ENCODE measurements at places on chromosomes 7 and 10.

DNA sequence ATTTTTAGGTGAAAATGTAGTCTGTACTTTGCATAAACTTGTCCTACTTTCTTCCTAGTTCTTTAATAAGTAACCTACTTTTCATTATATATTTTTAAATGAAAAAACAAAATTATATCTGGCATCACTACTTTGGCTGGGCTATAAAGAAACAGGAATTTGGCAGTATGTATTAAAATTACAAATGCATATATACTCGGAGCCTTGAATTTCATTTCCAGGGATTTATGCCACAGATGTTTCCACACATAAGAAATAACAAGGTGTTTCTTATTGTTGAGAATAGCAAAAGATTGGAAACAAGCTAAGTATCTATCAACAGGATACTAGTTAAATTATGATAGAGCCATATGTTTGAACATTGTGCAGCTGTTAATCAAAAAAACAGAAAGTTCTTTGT, 2.2 kb upstream of the ARHGAP12 start:
- no peak for DNase-seq

GRCh38 chr10:14129770-14130169, 201.0 kb downstream of the FRMD4A start:
- DNase-seq = no peak

- DNase-seq = no peak
Observed at GRCh38 chr10:118333871-118334270, 8.3 kb downstream of the FAM204A start.

- DNase-seq = no peak
Observed at GRCh38 chr7:115047958-115048720, 126.2 kb downstream of the MDFIC start.

GRCh38 chr10:11593612-11594011, 17.8 kb downstream of the USP6NL start:
- no peak for DNase-seq

DNA sequence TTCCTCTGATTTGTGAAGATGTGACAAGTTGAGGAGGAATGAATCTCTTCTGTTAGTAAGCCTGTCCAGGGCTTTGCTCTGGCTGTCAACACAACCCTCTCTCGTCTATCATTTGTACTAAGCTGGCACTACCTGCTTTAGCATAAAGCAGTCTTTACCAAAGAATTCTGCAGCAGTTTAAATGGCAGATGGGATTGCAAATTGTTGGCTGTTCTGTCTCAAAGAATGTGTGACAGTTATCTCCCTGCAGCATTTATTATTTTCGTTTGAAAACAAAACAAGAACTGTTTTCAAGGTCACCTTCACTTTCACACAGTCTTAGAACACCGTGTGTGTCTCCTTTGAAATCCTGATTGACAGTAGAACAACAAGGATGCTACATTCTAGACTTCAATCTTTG, 4.8 kb upstream of the LAMB1 start:
- no peak for DNase-seq

DNA sequence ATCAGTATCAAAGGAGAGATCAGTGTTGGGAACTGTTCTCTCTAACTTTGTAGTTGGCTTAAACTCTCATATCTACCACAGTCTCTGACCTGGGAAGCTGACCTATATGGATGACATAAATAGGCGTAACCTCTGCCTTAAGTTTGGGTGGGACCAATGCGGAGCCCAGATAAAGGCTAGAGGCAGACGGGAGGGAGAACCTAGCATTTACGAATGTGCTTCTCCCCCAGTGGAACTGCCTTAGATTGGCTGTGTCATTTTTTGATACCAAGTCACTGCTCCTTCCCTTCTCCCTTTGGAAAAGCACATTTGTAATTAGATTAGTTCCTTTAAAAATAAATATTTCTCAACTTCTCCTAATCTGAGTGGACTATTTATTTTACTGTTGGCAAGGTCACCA, 23.7 kb upstream of the LRRN3 start:
- DNase-seq = no peak

- DNase-seq = peak; percentile 42
Observed at GRCh38 chr7:80711531-80711930, 73.1 kb downstream of the CD36 start.

- no peak for DNase-seq
Observed at GRCh38 chr7:117071551-117071950, 118.2 kb downstream of the ST7 start.

DNA sequence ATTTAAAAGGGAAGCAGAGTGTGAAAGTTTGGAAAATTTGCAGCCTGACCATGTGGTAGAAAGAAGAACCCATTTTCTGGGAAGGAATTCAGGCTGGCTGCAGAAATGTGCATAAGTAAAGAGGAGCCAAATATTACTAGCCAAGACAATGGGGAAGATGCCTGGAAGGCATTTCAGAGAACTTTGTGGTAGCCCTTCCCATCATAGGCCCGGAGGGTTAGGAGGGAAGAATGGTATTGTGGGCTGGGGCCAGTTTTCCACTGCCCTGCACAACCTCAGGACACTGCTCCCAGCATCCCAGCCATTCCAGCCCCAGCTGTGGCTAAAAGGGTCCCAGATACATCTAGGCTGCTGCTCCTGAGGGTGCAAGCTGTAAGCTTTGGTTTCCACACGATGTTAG, 278.5 kb upstream of the BMPER start:
- DNase-seq = no peak

GRCh38 chr7:95245828-95246500, 78.4 kb downstream of the PON1 start:
- no peak for DNase-seq

DNA sequence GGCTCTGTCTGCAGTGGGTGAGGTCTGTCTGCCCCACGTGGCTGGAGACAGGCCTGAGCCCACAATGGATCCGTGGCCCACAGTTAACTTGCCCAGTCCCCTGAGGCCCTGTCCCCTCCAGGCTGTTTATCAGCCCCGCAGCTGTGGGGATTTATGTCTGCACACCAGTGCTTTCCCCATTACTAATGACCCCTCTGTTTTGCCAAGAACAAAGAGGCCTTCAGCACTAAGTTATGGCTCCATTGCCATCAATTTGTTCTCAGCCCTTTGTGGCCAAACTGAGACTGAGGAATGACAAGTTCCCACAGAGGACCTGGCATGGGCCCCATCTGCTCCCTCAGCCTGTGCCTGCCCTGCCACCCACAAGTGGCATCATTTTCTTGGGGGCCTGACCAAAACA, 138.2 kb downstream of the C10orf105 start:
- no peak for DNase-seq

- no peak for DNase-seq
Observed at GRCh38 chr10:132357286-132358058, 25.5 kb downstream of the LRRC27 start.

DNA sequence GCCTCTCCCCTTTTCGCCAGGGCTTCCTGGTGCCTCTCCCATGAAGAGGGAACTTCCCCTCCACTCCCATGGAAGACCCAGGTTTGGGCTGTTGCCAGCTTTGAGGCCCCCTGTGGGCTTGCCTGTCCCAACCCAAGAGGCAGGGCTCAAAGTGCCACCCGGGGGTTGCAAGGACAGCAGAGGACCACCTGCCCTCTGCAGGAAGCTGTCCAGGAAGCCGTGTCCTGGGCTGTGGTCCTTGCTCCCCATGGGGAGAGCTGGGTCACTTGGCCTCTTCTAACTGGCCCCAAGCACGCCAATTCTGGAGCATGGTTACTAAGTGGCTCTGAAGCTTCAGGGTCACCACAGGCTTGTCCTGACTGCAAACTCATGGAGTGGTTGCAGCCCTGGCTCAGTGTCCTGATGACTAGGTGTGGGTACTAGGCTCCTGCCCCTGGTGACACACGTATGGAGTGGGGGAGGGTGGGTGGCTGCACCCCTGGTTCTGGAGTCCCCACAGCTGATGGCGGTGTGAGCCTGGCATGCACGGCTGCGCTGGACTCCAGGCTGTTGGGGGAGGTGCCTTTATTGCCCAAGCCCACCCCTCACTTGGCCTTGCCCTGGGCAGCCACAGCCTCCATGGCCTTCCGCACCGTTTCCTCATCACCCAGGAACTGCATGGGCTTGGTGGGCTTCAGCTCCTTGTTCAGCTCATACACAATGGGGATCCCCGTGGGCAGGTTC, 3.0 kb downstream of the PGAM2 start:
- no peak for DNase-seq

- no peak for DNase-seq
Observed at GRCh38 chr7:132142006-132142405, 434.3 kb downstream of the PLXNA4 start.

DNA sequence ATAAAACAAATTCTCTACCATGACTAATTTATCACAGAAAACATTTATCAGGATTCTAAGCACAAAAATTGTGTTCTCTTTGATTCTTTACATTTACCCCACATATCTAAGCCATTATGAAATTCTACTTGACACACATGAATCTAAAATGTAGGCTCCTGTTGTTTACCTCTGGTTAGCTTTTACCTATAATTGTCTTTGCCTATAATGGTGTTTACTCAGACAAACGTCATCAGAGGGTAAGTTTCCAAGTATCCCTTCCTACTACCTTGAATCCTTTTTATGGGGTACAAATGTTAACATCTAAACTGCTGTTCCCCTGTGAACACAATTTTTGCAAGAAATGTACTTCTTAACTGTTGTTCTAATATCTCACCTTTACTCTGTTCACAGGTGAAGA, 63.5 kb downstream of the MINDY3 start:
- DNase-seq = no peak

GRCh38 chr10:45104674-45105073, 104.0 kb downstream of the ZNF22 start:
- DNase-seq = no peak

GRCh38 chr7:83451501-83452045, 197.4 kb downstream of the SEMA3E start:
- no peak for DNase-seq

DNA sequence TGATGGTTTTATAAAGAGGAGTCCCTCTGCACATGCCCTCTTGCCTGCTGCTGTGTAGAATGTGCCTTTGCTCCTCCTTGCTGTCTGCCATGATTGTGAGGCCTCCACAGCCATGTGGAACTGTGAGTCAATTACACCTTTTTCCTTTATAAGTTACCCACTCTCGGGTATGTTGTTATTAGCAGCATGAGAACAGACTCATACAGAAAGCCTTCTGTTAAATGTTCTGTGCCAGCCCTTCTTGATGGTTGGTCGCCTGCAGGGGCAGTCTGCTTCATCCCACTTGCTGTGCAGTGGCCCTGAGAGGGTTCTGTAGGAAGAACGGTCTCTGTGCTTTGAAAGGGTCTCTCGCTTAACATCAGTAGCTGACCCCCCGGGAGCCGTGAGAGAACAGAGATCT, 248.9 kb upstream of the IGFBP3 start:
- peak; percentile 21 for DNase-seq

- no peak for DNase-seq
Observed at GRCh38 chr10:34574353-34574934, 240.7 kb downstream of the PARD3 start.

DNA sequence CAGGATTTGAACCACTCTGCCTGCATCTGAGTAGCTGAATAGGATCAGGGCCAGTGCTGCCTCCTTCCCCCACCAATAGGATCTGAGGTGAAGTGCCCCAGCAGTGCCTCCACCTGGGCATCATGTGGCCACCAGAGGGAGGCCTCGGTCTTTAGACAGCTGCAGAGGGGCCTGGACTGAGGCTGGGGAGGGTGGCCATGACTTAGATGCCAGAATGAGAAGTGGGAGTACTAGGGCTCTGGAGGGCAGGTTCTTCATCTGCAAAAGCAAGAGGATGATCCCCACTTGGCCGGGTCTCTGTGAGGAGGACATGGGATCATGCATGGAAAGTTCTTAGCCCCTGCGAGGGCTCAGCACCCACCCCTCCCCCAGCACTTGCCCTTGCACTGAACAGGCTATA, 56.9 kb downstream of the NEUROG3 start:
- peak; percentile 62 for DNase-seq

DNA sequence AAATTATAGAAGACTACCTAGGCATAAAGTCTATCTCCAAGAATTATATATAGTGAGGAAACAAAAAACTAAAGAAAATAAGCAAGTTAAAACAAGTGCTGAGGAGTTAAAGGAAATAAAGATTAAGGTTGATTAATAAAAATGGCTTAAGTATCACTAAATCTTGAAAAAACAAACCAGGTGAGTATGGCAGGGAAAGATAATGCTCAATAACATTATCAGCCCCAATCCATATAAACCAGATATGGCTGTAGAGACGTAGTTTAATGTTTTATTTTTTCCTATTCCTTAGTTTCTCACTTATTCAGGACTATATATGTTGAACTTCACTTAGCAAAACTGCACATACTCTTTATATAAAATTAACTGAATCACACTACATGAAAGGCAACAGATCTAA, 4.4 kb downstream of the WASL start:
- DNase-seq = no peak

DNA sequence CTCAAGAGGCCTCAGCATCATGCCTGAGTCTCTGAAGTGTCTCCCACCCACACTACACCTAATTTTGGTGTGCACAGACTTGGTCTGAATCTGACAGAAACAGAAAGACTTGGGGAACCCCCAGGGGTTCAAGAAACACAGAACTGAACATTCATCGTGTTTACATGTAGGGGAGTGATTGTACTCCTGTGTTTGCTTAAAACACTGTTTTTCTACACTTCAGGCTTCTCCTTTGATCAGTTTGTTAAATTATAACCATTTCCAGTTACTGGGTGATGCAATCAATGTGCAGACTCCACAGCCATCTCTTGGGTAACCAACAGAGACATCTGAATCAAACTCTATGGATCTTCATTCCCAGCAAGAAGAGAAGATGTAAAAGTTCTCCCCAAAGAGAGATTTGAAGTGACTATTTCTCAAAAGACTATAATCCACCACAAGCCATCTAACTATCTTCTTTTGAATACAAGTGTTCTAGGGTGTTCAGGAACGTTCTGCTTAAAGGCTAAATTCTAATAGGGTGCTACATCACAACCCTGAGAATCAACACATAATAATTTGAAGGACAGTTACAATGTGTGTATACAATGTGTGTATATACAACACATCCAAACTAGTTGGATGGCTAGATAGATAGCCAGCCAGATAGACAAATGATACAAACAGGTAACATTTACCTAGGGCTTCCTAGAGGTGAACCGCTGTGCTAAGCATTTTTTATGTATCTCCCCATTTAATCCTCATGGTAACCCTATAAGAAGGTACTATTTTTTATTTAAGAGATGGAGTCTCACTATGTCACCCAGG, 34.2 kb downstream of the DNAJC12 start:
- no peak for DNase-seq

GRCh38 chr10:43419997-43420368, 11.0 kb upstream of the HNRNPF start:
- DNase-seq = no peak

DNA sequence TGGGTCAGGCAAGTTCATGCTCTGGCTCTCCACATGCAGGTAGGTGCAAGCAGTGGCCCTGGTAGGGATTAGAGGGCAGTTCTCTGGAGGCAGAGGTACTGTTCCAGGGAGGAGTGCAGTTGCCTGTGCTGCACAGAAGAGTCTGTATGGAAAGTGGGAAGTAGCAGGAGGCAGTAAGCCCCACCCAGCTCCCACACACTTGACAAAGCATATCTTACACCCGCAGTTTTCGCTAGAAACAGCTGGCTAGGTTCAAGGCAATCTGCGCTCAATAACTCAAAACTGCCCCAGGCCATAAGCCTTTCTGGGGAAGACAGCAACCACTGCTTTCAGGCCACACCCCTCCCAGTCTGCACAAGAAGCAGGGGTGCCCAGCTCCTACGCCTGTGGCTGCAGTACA, 33.1 kb upstream of the ARMC3 start:
- DNase-seq = no peak

Measured in SK-MEL-5 (cell line).